ENCODE measurements at places on chromosomes 11 and 22.
A peak's percentile ranks its signal among the peaks of the same experiment; 100 is the strongest.

DNA sequence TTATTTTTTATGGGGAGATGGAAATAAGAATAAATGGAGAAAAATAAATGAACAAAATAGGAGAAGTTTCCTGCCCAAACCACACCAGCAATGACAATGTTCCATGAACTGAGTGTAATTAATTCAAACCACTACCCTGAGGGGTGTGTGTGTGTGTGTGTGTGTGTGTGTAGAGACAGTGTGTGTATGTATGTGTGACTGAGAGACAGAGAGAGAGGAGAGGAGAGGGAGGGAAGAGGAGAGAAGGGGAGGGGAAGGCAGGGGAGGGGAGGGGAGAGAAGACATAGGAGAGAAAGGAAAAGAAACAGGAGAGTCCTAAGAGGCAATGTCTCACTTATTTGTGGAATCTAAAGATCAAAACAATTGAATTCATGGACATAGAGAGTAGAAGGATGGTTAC lies 65.0 kb upstream of the POU2AF1 start:
- DNase-seq = no peak

DNA sequence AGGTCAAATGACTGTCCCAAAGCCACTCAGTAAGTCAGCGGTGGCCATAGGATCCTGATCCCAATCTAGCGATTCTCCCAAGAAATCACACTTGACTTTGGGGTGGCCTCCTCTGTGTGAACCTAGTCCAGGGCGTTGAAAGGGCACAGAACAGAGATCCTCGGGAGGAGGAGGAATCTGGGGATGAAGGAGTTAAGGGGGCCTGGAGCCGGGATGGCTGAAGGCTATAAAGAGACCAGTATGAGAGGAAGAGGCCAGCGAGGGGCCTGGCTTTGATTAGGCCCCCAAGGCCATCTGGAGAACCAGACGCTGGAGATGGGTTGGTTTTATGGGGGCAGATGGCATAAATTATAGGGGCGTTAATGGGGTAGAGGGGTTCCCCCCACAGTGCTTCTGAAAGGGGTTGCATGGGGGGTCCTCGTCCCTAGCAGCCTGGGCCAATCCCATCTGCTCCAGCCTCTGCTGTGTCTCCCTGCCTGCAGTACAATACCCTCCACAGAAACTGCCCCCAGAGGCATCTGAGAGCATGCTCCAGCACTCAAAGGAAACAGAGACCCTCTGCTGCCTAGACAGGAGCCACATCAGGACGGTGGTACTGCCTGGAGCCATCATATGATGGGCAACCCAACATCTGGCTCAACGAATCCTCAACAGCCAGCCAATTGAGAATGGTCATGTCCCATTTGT lies 35.2 kb upstream of the TRIM29 start:
- DNase-seq = peak; percentile 1

GRCh38 chr11:112249871-112250610 lies 10.6 kb downstream of the PLET1 start:
- DNase-seq = peak; percentile 11

- peak; percentile 22 for DNase-seq
Observed at GRCh38 chr11:34425867-34426266, 12.9 kb upstream of the CAT start.

DNA sequence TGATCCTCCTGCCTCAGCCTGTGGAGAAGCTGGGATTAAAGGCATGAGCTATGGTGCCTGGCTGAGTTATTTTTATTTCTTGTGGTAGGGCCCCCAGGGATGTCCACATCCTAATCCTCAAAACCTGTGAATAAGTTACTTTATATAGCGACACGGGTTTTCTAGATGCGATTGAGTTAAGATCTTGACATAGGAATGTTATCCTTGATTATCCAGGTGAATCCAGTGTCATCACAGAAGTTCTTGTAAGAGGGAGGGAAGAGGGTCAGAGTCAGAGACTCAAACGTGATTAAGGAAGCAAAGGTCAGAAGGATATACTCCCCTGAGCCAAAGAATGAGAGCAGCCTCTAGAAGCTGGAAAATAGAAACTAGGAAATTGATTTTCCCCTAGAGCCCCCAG lies 117.8 kb downstream of the INSC start:
- DNase-seq = no peak

DNA sequence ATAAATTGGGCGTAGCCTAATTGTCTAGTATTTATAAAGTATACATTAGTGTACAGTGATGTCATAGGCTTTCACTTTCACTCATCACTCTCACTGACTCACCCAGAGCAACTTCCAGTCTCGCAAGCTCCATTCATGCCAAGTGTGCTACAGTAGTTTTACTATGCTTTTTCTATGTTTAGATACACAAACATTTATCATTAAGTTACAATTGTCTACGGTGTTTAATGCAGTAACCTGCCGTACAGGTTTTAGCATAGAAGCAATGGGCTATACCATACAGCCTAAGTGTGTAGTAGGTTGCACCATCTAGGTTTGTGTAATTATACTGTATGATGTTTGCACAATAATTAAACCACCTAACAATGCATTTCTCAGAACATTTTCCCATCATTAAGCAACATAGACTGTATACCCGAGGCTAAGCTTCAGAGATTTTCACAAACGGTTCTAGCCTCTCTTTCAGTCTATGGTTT lies 17.5 kb downstream of the OR9G1 start:
- DNase-seq = no peak
